ENCODE measurements at places on chromosomes 7 and 10.

DNA sequence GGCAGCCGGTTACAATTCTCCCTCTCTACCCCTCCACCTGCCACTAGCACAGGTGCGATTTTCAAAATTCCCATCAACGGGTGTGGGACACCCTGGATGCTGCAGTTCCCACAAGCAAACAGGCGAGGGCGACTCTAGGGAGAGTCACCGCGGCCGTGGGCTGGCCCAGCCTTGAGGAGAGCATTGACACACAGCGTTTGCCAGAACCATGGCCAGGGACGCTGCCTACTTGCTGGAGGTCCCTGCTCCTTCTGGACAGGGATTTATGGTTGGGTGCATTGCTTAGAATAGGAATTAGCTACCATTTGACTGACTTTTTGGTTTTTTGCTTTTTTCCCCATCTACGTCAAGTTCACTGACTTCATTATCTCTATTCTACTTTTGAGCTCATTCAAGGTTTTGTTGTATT is 19.0 kb upstream of the CLDN4 start:
- no peak for DNase-seq

- DNase-seq: no peak
These were observed 91.2 kb upstream of the AHR start for GRCh38 chr7:17207220-17207619.

- DNase-seq: no peak
These were observed 63.8 kb upstream of the RET start for GRCh38 chr10:43013065-43013464.

DNA sequence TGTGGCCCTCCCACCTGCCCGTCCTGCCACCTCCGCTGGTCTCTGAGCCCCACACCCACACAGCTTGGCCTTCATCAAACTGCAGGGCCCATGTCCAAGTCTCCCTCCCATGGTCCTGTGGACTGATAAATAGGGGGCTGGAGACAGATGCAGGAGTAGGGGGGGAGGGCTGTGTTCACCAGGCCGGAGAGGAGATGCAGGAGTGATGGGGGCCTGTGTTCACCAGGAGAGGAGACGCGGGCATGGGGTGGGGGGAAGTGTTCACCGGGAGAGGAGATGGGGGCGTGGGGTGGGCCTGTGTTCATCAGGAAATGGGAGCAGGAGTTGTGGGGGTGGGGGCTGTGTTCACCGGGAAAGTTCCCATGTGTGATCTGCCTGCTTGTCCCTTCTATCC is 37.0 kb downstream of the JAKMIP3 start:
- no peak for DNase-seq

GRCh38 chr7:156309016-156309620 is 331.5 kb upstream of the RNF32 start:
- DNase-seq: no peak

DNA sequence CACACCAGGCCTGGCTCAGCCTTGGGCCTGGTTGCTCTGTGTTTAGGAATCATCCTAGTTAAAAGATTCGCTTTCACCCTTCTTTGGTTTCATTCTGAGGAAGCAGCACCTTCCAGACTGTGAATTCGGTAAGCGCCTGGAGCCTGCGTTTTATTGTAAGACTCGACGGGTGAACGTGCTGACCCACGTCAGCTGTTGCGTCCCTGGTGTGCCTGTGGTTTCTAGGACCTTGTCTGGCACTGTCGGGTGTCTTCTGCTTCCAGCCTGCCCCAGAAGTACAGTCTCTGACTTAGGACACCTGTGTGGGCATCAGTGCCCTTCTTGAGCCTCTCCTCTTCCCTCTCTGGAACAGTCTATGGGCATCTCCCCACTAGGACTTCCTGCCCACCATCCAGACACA is 26.3 kb downstream of the MKI67 start:
- DNase-seq: no peak

GRCh38 chr7:44998153-44998871 is 1.7 kb upstream of the CCM2 start:
- no peak for DNase-seq

DNA sequence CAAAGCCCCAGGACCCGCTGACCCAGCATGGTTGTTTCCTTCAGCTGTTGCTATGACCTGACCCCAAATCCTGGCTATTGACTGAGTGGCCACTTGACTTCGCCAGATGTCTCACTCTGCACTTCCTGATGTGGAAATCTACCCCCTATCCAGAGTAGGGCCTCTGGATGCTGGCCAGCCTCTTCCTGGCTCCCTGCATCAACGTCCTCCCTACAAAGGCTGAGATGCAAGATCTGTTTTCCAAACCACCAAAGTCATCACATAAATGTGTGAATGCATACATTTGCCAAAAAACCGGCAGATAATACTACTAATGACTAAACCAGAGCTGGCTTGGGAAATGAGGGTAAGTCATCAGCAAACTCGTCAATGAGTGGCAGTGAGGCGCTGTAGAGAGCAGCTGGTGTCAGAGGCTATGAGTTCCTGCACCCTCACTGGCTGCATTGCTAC is 70.4 kb downstream of the PYROXD2 start:
- DNase-seq: no peak

DNA sequence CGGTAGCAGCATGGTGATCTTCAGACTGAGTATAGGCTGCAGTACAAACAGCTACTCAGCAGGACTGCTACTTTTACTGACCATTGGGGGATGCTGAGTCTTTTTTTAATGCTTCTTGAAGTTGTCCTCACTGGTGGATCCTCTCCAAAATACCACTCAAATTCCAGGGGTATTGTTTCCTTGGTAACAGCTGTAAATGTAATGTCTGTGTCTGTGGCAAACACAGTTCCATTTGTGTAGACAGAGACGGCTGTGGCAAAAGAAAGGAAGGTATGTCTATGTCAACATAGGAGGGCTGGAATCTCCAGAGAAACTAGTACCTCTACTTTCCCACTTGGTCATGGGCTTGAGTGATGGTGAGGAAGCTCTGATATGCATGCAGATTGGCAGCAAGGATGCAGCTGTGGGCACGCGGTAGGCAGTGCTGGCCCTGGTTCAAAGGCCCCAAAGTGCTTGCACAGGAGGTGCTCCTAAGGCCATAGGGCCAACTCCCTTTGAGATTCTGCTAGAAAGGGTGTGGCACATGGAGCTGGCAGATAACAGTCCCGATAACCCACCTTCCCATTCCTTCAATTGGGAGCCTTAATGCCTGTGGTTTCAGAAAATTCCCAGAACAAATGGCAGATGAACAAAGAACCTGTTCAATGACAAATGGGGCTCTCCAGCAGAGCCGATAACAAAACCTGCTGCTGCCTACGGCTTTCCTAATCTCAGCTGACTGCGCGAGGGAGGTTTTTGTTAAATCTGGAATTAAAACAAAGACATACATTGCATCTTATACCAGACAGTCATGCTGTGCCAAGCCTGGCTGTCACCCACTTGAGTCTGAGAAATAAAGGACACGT is 43.0 kb downstream of the PKD1L1 start:
- DNase-seq: no peak

GRCh38 chr7:27193335-27194001 is 6.4 kb downstream of the HOXA13 start:
- DNase-seq: no peak
